Activated gamma-delta T cell treated with anti-CD3 and anti-CD28 coated beads, Interleukin-2, amount 50 U/mL, for 16 hours (primary cell): ENCODE measurements at places on chromosomes 3 and 15.

- DNase-seq: no peak
These were observed 3.6 kb downstream of the PLIN1 start for GRCh38 chr15:89675606-89676005.

DNA sequence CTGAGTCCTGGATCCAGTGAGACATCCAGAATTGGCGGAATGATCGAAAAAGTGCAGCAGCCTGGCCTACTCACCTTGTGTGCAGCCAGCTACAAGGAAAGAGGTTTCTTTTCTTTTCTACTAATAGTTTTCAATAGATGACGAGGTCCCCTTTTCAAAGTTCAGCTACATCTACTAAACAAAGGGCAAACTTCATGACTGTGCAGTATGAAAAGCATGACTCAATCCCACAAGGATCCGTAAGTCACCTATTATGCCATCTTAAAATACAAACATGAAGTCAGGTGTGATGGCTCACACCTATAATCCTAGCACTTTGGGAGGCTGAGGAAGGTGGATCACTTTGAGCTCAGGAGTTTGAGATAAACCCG lies 16.7 kb downstream of the MIX23 start:
- no peak for DNase-seq

GRCh38 chr15:57916695-57917094 lies 148.8 kb downstream of the ALDH1A2 start:
- no peak for DNase-seq

DNA sequence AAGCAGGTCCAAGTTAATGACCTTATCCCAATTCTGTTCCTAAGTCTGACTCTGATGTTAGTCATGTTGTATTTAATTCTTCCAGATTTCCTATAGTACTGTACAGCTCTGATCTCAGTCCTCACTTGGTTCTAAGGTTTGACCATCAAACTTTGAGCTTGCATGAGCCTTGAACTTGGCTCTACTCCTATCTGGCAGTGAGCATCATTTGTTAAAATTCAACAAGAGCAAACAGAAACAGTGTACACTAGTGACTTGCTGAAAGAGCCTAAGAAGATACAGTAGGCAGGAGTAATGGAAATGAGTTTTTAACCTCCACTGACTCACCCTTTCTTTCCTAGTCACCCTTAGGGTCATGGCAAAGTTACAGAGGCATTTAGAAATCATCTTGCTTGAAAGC lies 451.1 kb upstream of the TPRG1 start:
- no peak for DNase-seq

DNA sequence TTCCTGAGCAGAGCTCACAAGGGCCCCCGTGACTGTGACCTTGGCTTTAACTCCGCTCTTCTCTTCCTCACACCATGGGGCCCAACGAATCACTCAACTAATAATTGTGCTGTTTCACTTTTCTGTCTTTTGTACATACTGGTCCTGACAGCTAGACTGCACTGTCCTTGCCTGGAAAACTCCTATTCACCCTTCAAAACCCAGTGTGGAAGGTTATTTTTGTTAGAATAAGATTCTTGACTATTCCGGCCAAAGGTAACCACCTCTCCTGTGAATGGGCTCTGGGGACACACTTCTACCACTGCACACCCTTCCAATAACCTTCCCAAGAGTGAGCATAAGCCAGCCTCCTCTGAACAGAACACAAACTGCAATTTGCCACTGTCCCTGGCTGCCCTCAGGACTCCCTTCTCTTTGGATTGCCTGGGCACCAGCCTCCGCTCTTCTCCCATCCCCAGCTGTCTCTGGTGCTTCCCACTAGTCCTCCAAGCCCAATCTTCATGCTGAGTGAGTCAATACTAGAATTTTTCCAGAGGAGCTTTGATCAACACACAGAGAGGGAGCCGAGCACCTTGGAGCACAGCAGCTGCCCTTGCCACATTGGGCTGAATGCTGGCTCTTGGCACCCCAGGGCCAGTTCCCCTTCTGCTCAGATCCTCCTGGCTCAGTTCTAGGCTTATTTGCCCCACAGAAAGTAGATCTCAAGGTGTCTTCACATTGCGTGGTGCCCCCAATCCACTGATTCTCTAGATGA lies 2.1 kb downstream of the SCN5A start:
- no peak for DNase-seq

- peak; percentile 69 for DNase-seq
These were observed 3.8 kb downstream of the HEG1 start for GRCh38 chr3:125051715-125052581.

DNA sequence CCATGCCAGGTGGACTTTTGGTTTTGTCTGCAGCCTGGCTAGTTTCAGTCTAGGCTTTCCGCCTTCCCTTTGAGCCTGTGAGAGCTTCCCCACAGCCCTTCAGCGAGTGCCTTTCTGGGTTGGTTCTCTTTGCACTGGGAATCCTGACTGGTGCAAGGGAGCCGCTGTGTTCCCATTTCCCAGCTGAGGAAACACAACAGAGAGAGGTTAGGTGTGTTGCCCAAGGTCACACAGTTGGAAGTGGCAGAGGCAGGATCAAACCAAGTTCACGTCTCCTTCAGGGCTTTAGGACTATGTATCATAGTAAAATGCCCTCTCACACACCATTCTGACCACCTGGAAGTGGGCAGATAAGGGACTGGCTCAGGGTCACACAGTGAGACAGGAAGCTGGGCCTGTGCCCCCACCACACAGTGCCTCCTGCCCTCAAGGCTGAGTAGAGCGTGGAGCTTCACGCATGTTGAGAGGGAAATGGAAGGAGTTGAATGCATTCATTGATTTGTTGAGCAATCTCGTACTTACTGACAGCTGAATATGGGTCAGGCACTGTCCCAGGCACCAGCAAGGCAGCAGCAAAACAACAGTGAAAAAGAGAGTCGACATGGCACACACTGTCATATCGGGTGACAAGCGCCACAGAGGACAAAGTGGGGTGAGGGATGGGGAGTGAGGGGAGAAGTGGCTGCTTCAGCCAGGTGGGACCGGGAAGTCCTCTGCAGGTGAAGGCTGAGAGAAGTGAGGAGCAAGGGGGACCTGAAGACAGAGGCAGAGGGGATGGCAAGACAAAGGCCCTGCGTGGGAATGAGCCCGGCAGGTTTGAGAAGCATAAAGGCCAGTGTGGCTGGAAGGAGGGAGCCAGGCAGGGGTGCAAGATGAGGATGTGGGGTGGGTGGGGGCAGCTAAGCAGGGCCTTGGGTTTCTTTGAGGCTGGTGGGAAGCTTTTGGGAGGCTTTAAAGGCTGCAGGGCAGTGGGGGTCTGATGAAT lies 12.3 kb upstream of the ANPEP start:
- no peak for DNase-seq

DNA sequence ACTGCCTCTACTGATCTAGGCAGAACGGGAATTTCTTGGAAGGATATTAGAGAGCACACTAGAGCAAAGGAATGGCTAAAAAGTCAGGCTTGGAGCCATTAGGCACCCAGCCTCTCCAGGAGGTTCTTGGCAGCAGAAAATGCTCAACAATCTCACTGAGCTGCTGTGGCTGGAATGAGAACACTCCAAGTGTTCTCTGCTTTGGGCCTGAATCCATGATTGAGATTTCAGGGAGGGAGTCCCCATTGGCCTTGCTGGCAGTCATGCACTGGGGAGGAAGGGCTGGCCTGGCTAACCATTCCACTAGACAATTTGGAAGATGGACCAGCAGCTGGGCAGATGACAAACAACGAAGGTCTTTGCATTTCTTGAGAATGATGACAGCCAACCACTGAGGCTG lies 362.6 kb downstream of the SHQ1 start:
- DNase-seq: no peak

GRCh38 chr3:104521606-104522336 lies 844.9 kb upstream of the ALCAM start:
- DNase-seq: no peak

DNA sequence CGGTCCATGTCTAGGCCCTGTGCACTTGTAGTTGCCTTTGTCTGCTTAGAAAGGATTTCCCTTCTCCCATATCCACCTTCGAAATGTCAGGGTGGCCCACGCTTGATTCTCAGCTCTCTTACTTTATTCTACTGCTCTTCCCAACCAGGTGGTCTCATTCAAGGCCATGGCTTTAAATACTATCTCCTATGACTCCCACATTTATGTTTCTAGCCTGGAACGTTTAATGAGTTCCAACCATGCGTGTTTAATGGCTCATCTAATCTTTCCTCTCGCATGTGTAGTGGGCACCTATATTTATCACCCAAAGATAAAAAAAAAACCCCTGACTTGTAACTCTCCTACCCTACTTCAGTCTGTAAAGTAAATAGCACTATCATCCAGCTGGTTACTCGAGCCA lies 727.2 kb upstream of the CFAP20DC start:
- DNase-seq: no peak

GRCh38 chr15:39265261-39265660 lies 315.6 kb upstream of the THBS1 start:
- no peak for DNase-seq

GRCh38 chr3:120741320-120741719 lies 996 bp downstream of the RABL3 start:
- DNase-seq: no peak

DNA sequence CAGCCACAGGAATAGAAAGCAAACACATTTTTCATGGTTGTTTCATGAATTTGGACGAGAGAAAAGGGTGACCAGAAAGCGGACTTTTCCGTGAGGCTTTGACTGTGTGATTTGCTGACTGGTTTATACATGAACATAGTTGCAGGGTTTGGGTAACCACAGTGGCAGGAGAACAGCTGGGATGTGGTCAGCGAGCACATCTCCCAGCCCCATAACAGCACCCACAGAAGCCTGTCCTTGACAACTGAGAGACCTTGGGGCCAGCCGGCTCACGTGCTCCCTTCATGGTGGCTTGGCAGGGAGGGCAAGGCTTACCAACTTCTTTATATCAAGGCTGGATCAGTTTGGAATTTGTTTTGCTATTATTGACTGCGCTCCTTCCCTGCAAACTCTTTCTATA lies 13.2 kb upstream of the RGMA start:
- no peak for DNase-seq

GRCh38 chr15:25242166-25242879 lies 196.5 kb downstream of the UBE3A start:
- DNase-seq: no peak

DNA sequence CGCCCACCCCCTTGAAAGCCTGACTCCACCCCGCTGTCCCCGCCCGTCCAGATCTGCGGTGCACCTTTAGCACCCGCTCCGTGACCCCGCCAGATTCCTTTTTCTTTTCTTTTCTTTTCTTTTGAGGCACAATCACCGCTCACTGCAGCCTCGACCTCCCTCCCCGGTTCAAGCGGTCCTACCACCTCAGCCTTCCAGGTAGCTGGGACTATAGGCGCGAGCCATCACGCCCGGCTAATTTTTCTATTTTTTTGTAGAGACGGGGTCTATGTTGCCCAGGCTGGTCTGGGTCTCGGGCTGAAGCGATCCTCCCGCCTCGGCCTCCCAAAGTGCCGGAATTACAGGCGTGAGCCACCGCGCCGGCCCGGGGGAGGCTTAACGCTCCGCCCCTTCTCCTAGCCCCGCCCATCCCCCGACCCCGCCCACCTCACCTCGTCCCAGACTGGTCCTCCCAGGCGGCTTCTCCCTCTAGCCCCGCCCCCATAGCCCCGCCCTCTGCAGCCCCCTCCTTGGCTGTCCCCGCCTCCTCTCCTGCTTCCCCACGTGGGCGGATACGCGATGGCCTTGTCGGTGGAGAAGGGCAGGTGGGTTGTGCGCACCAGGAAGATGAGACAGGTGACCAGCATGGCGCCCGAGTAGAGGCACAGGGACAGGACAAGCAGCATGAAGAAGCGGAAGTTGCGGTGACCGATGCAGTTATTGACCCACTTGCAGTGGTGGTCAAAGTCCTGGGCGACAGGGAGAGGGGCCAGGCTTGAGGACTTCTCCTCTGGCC lies 3.2 kb downstream of the ZDHHC19 start:
- peak; percentile 31 for DNase-seq

DNA sequence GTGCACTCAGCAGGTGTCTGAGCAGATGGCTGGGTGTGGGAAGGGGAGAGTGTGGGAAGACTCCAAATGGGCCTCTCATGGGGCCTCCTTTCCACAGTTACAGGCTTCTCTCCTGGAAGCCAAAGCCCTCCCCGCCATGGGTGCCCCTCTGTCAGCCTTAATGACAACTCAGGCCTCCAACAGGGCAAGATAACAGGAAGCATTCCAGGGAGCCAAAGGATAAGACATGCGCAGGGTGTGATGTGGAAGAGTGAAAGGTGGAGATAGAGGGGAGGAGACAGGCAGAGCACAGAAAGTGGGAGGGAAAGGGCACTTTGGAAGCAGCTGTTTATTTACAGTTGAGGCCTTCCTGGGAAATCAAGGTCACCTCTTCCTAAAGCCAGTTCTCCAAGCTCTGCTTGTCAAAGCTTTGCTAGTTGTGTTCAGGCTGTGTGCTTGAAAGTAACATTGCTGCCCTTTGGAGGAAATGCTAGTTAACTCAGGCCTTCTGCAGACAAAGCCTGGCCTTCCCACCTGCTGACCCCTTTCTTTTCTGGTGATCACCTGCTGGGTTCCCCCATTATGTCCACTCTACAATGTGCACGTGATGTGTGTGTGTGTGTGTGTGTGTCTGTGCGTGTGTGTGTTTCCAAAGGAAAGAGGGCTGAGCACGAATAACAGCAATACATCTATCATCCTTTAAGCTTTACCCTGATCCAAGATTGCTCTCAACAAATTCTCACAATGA lies 35.2 kb upstream of the SMAD3 start:
- no peak for DNase-seq

DNA sequence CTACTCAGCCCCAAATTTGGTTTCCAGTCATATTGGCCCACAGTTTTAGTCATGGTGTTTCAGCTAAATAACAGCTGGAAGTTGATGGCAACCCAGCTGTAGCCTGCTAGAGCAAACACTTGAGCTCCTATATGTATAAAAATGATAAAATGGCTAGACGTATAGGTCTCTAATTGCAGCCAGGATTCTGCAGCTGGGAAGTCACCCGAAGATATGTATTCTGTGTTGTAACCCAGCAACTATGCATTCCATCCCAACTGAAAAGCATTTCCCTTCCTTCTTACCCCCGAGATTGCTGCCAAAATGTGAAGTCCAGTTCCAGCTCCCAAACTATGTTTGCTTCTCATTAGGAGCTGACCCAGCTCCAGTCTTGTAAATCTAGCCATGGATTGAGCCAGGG lies 408.4 kb downstream of the AGBL1 start:
- no peak for DNase-seq

DNA sequence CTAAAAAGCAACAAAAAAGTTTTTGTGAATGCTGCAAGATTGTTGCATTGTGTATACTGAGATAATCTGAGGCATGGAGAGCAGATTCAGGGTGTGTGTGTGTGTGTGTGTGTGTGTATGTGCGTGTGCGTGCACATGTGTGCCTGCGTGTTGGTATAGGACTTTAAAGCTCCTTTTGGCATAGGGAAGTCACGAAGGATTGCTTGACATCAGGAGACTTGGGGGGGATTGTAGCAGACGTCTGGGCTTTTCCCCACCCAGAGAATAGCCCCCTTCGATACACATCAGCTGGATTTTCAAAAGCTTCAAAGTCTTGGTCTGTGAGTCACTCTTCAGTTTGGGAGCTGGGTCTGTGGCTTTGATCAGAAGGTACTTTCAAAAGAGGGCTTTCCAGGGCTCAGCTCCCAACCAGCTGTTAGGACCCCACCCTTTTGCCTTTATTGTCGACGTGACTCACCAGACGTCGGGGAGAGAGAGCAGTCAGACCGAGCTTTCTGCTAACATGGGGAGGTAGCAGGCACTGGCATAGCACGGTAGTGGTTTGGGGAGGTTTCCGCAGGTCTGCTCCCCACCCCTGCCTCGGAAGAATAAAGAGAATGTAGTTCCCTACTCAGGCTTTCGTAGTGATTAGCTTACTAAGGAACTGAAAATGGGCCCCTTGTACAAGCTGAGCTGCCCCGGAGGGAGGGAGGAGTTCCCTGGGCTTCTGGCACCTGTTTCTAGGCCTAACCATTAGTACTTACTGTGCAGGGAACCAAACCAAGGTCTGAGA lies 4.7 kb downstream of the BHLHE40 start:
- DNase-seq: peak; percentile 67

GRCh38 chr15:71753346-71753745 lies 57.0 kb upstream of the NR2E3 start:
- DNase-seq: no peak
